Fibroblast of lung (primary cell): ENCODE measurements at places on chromosomes 5 and 9. TPM values are rescaled to one million over a fixed set of nuclear protein-coding genes. Genes with fewer than 3 reads are reported as not detected.

Gene GABRA6
- not detected in 2 replicates for total RNA-seq

Gene CAST
- 153 and 203 TPM in 2 replicates for total RNA-seq

Gene FAM81B
- not detected in 2 replicates for total RNA-seq

Gene PCDHB5
- 1.8 and 2.8 TPM in 2 replicates for total RNA-seq

Gene STXBP1
- total RNA-seq: 19.8 and 36.0 TPM in 2 replicates

Gene SPINK6
- not detected in 2 replicates for total RNA-seq

Gene ADAMTSL2
- under 0.01 TPM in 2 replicates for total RNA-seq

Gene FOXD4L4
- 0.26 TPM in 1 of 2 replicates, not detected in the other for total RNA-seq

GRCh38 chr9:10238087-10238486 lies 374.7 kb downstream of the PTPRD start:
- no peaks in the 10 kb centered on the region for H3K4me1 ChIP-seq
- no peaks in the 10 kb centered on the region for H3K27me3 ChIP-seq
- H3K4me3 ChIP-seq: no peak overlapping the region
- H3K36me3 ChIP-seq: no peaks in the 10 kb centered on the region

DNA sequence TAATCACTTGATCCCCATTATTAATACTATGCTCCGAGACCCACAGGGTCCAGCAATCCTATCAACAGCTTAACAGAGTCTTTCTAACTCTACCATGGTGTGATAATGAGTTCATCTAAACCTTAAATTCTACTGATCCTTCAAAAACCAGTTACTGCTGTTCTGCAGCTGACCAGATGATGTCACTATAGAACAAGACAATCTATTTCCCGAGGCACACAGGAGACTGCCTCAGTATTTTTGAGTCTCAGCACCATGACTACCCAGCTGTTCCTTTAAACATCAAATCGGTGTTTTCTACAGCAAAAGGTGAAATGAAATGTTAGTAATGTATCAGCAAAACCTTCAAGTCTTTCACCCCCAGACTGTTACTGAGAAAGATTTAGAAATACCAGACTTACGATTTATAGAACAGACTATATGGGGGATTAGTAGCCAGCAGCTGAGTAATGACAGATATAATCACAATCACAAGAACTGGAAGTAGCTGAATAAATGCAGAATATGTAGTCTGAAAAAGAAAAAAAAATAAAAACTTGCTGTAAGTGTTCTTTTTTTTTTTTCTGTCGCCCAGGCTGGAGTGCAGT lies 16.9 kb downstream of the DNAJC18 start:
- DNase-seq: peak; percentile 61
- no peaks in the 10 kb centered on the region for H3K36me3 ChIP-seq
- peaks cover 7% of the 10 kb centered on the region for H3K4me1 ChIP-seq
- H3K27ac ChIP-seq: no peak overlapping the region
- H3K4me3 ChIP-seq: no peak overlapping the region
- no peaks in the 10 kb centered on the region for H3K27me3 ChIP-seq

- peaks cover 5% of the 10 kb centered on the region for H3K36me3 ChIP-seq
- H3K27me3 ChIP-seq: no peaks in the 10 kb centered on the region
- no peak overlapping the region for H3K4me3 ChIP-seq
- no peaks in the 10 kb centered on the region for H3K4me1 ChIP-seq
- no peak for DNase-seq
- H3K27ac ChIP-seq: no peak overlapping the region
These were observed 57.9 kb downstream of the RAB14 start for GRCh38 chr9:121143771-121144170.

GRCh38 chr9:1207686-1208085 lies 157.5 kb downstream of the DMRT2 start:
- H3K4me3 ChIP-seq: no peak overlapping the region
- peak; percentile 48 for DNase-seq
- H3K36me3 ChIP-seq: no peaks in the 10 kb centered on the region
- no peak overlapping the region for H3K27ac ChIP-seq

- H3K4me3 ChIP-seq: no peak overlapping the region
- DNase-seq: no peak
- H3K4me1 ChIP-seq: no peaks in the 10 kb centered on the region
- H3K27me3 ChIP-seq: no peaks in the 10 kb centered on the region
- no peaks in the 10 kb centered on the region for H3K36me3 ChIP-seq
These were observed 384.4 kb downstream of the TMEM167A start for GRCh38 chr5:82692826-82693225.

- peaks cover 30% of the 10 kb centered on the region for H3K36me3 ChIP-seq
- peak within 1 kb of the TSS; percentile 96 for H3K4me3 ChIP-seq
These were observed at the start of gene SURF6 for GRCh38 chr9:133335924-133336811. SURF6 (minus strand) TSS chr9:133336188; CDS start chr9:133336132, 56 bp downstream.

- peaks cover 16% of the 10 kb centered on the region for H3K4me1 ChIP-seq
- DNase-seq: peak; percentile 87
- H3K27me3 ChIP-seq: no peaks in the 10 kb centered on the region
- no peak overlapping the region for H3K4me3 ChIP-seq
- H3K36me3 ChIP-seq: no peaks in the 10 kb centered on the region
These were observed 25.0 kb upstream of the F2R start for GRCh38 chr5:76690704-76691466.

DNA sequence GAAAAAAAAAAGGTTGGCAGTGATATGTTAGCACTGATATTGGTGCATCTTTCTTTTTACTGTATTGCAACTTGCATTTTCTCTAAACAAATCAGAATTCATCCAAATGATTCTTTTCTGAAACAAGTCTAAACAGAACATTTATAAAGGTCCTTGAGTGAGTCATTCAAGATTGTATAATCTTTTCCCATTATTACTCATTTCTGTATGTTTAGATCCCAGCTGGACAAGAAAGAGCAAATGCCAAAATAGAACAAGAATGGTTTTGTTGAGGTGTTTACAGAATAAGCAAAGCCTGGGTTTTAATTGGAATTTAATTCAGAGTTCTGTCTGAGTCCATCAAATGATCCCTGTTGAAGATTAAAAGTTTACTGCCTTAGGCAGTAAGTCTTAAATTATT lies 112.3 kb downstream of the VCAN start:
- no peak overlapping the region for H3K4me3 ChIP-seq
- H3K27me3 ChIP-seq: no peaks in the 10 kb centered on the region
- H3K27ac ChIP-seq: no peak overlapping the region
- H3K36me3 ChIP-seq: no peaks in the 10 kb centered on the region
- DNase-seq: peak; percentile 73
- H3K4me1 ChIP-seq: peaks cover 2% of the 10 kb centered on the region

DNA sequence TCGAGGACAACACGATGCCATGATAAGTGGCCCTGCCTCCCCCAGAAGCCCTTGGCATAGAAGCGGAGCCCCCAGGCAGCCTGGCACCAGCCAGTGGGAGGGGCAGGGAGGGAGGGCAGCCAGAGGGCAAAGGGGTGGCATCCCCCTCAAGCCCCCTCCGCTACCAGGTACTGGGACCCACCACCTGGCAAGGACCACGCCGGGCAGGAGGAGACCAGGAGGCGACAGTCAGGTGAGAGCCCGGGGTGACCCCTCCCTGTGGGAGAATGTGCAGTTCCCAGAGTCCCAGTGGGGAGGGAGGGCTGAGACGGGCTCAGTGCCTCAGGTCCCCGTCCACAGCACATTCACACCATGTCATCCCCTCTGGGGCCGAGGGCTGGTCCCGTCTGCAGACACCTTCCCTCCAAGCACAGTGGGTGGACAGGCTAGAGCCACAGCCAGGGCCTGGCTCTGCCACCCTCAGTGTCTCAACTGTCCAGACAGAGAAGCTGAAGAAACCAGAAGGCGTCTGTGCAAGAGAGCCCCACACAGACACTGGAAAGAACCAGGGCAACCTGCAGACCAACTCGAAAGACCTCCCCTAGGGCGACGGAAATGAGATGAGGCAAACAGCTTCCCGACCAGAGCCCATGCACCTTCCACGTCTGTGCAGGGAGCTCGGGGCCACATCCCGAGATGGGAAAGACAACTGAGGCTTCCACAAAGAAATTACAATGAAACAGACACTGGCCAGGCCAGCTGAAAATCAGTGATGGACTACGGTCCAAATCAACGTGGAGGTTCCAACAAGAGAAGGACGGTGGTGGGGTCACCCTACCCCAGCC lies 11.1 kb downstream of the BRD3 start:
- H3K36me3 ChIP-seq: no peaks in the 10 kb centered on the region
- H3K27ac ChIP-seq: no peak overlapping the region
- DNase-seq: no peak

DNA sequence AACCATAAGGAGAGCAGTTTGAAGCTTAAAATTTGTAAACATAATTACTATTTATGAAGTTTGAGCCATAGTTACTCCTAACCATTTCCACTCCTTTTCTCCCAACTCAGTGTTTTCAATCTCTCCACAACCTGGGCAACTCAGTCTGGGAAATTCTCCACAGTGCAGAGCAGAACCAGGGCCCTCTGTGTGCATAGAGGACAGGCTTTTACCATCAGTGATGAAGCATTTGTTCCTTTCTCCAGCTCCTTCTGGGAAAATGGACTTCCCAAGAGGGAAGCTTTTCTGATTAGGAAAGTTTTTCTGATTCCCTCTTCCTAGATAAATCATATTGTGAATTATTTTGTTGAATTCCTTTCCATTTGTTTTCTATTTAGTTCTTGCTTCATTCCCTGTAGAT lies 132.3 kb upstream of the MPDZ start:
- H3K27ac ChIP-seq: no peak overlapping the region
- no peak for DNase-seq
- H3K36me3 ChIP-seq: no peaks in the 10 kb centered on the region

GRCh38 chr5:145887976-145888574 lies 15.3 kb upstream of the GRXCR2 start:
- peak; percentile 70 for DNase-seq
- no peak overlapping the region for H3K27ac ChIP-seq
- H3K27me3 ChIP-seq: no peaks in the 10 kb centered on the region
- H3K36me3 ChIP-seq: no peaks in the 10 kb centered on the region
- H3K4me3 ChIP-seq: no peak overlapping the region

DNA sequence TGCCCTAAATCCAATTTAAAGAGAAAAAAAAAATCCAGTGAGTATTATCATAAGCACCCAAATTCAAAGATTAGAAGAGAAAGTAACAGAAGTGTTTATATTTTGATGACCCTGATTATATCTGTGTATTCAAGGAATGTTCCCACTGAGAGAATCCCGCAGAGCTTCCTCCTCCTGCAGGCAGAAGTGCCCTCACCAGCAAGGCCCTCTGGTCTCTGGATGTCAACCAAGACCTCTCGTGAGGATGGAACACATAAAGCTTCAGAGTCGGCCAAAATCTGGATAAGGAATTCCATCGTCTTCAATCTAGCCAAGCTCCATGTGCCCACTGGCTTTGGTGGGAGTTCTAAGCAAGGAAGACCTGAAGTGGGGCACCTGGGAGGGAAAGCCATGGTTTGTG lies 18.1 kb downstream of the PTCH1 start:
- H3K27me3 ChIP-seq: no peaks in the 10 kb centered on the region
- peaks cover 14% of the 10 kb centered on the region for H3K4me1 ChIP-seq
- H3K27ac ChIP-seq: no peak overlapping the region
- no peak for DNase-seq

- H3K4me1 ChIP-seq: peaks cover 12% of the 10 kb centered on the region
- H3K36me3 ChIP-seq: peaks cover 13% of the 10 kb centered on the region
- no peak overlapping the region for H3K27ac ChIP-seq
- no peaks in the 10 kb centered on the region for H3K27me3 ChIP-seq
- no peak for DNase-seq
These were observed 50.8 kb downstream of the GSN start for GRCh38 chr9:121318631-121319382.

DNA sequence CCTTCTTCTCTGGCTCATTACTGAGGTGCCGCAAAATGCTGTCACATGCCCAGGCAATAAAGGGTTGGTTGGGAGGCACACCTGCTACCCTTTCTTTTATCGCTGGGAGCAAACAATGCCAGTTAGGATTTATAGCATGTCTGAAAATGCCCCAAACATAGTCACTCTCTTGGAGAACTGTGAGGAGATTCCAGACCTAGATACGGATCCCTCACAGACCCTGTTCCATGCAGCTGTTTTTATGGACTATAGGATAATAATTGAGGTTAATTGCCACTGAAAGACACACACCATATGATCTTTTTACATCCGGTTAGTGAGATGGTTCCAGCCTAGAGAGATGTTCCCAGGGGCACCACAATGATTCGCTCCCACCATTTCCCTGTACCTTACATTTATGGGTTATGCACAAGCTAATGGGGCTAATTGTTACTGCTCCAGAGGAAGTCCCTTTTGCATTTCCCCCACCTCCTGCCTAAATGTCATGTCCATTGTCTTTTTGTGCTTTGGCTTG lies 318.1 kb downstream of the PIK3R1 start:
- peaks cover 6% of the 10 kb centered on the region for H3K4me1 ChIP-seq
- no peak for DNase-seq
- H3K4me3 ChIP-seq: no peak overlapping the region
- H3K36me3 ChIP-seq: no peaks in the 10 kb centered on the region
- no peak overlapping the region for H3K27ac ChIP-seq
- no peaks in the 10 kb centered on the region for H3K27me3 ChIP-seq

- H3K27me3 ChIP-seq: no peaks in the 10 kb centered on the region
- H3K27ac ChIP-seq: no peak overlapping the region
- H3K36me3 ChIP-seq: no peaks in the 10 kb centered on the region
- no peak overlapping the region for H3K4me3 ChIP-seq
- DNase-seq: peak; percentile 41
- H3K4me1 ChIP-seq: no peaks in the 10 kb centered on the region
These were observed 131.2 kb upstream of the PLCXD3 start for GRCh38 chr5:41641621-41642020.

- no peaks in the 10 kb centered on the region for H3K36me3 ChIP-seq
- no peak overlapping the region for H3K27ac ChIP-seq
- H3K27me3 ChIP-seq: no peaks in the 10 kb centered on the region
- no peak for DNase-seq
These were observed 31.9 kb upstream of the STING1 start for GRCh38 chr5:139514486-139514856.

DNA sequence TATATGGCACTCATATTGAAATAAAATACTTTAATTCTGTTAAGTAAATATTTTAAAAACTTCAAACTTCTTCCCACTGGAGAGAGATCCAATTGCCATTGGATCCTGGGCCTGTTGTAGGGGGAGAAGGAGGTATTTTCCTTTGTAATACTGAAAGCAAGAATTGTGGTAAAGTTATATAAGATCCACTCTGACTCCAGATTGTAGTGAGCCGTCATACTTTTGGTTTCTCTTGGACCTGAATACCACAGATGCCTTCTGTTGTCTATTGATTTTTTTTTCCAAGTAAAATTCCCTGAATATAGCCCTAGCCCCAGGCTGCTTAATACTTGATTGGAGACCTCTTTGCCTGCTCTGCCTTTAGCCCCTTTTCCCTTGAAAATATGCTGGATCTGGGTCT lies 86.9 kb downstream of the ATG10 start:
- DNase-seq: peak; percentile 64
- H3K4me3 ChIP-seq: no peak overlapping the region
- no peaks in the 10 kb centered on the region for H3K36me3 ChIP-seq
- H3K27me3 ChIP-seq: no peaks in the 10 kb centered on the region
- no peak overlapping the region for H3K27ac ChIP-seq

- H3K4me3 ChIP-seq: no peak overlapping the region
- H3K27me3 ChIP-seq: no peaks in the 10 kb centered on the region
- H3K27ac ChIP-seq: no peak overlapping the region
- DNase-seq: no peak
- H3K36me3 ChIP-seq: no peaks in the 10 kb centered on the region
- no peaks in the 10 kb centered on the region for H3K4me1 ChIP-seq
These were observed 1077.4 kb upstream of the ARRDC3 start for GRCh38 chr5:92460505-92460904.

GRCh38 chr5:43815497-43815896 lies 212.5 kb downstream of the NNT start:
- H3K4me1 ChIP-seq: no peaks in the 10 kb centered on the region
- DNase-seq: no peak
- no peak overlapping the region for H3K4me3 ChIP-seq
- no peaks in the 10 kb centered on the region for H3K27me3 ChIP-seq

- no peak overlapping the region for H3K4me3 ChIP-seq
- H3K27ac ChIP-seq: no peak overlapping the region
- DNase-seq: peak; percentile 19
- no peaks in the 10 kb centered on the region for H3K36me3 ChIP-seq
These were observed 492.2 kb downstream of the NR2F1-AS1 start for GRCh38 chr5:93088592-93089389.

- no peak overlapping the region for H3K27ac ChIP-seq
- no peaks in the 10 kb centered on the region for H3K4me1 ChIP-seq
- DNase-seq: no peak
- no peaks in the 10 kb centered on the region for H3K27me3 ChIP-seq
These were observed 79.4 kb downstream of the FER start for GRCh38 chr5:108827131-108827530.
